ENCODE measurements at places on chromosomes 5 and 9.

- no peak for DNase-seq
Observed at GRCh38 chr5:114948363-114948762, 221.3 kb downstream of the TRIM36 start.

- no peak for DNase-seq
Observed at GRCh38 chr9:89426384-89426961, 71.4 kb downstream of the SEMA4D start.

- no peak for DNase-seq
Observed at GRCh38 chr9:28866951-28867350, 1293.7 kb upstream of the C9orf72 start.

DNA sequence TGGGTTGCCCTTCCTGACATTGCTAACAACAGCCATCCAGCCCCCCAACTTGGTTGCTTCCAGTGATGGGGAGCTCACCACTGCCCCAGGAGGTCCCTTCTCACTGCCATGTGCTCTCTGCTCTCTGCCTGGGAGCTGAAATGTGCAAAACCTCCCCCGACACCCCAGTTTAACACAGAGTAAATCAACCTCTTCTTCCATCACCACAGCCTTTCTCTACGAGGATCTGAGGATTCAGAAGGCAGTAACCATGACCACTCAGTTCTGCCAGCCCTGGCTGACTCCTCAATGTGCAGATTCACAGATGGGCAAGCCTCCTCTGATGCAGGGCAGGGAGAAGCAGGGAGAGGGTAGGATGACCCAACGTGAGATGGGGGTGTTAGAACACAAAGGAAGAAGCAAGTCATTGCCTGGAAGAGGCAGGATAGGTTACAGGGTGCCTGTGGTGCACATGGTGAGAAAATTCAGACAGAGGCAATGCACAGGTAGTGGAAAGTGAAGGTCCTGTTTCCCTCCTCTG is 185.0 kb downstream of the DAB2IP start:
- no peak for DNase-seq

DNA sequence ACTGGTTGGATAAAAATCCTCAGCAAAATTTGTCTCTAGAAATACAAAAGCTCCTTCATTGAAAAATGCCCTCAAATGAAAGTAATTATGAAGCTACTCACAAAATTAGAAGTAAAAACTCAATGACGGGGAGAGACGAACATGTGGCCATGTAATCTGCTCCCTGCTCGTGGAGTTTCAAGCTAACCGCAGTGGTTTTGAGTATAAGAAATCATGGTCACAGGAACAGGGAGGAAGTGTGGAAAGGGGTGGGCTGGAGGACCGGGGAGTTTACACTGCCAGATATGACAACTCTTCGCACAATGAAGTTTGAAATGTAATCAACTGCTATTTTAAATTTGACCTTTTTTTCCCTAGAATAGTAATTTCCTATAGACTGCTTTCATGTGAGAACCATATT is 765.4 kb upstream of the DMAC1 start:
- DNase-seq = no peak

DNA sequence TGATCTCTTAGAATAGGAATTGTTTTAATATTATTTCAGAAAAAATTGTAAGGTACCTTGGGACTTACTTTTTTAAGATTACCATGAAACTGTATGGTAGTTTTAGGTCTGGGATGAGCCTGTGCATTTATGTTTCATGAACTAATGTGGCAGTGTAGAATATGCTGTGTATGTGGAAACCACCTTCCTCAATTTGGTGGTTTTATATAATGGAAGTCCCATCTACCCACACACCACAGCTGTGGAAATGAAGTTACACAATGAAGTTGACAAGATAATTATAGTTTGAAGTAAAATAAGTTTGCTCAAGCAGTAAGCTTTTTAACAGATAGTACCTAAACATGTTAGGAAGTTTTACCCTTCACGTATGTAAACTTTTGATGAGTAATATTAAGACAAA is 24.4 kb downstream of the WDR36 start:
- no peak for DNase-seq

DNA sequence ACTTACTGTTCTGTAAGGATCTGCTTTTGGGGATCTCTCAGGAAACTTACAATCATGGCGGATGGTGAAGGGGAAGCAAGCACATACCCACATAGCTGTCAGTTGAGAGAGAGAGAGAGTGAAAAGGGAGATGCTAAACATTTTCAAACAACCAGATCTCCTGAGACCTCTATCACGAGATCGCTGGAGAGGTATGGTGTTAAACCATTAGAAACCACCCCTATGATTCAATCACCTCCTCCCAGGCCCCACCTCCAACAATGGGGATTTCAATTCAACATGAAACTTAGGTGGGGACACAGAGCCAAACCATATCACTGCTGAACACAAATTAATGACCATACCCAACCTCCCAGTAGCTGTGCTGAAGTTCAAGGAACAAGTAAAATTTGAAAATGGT is 48.2 kb upstream of the PRDM9 start:
- no peak for DNase-seq

DNA sequence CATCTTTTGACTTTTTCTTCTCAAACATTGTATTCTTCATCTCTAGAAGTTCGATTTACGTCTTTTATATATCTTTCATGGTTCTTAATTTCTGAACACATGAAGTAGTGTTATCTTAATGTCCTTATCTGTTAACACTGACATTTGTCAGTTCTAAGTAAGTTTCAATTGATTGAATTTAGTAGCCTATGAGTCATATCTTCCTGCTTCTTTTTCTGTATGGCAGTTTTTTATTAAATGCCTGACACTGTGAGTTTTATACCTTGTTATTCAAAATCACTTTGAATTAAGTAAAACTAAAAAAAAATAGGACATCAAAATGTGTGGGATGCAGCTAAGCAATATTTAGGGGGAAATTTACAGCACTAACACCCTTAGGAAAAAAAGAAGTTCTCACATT is 707.0 kb upstream of the ACO1 start:
- no peak for DNase-seq

DNA sequence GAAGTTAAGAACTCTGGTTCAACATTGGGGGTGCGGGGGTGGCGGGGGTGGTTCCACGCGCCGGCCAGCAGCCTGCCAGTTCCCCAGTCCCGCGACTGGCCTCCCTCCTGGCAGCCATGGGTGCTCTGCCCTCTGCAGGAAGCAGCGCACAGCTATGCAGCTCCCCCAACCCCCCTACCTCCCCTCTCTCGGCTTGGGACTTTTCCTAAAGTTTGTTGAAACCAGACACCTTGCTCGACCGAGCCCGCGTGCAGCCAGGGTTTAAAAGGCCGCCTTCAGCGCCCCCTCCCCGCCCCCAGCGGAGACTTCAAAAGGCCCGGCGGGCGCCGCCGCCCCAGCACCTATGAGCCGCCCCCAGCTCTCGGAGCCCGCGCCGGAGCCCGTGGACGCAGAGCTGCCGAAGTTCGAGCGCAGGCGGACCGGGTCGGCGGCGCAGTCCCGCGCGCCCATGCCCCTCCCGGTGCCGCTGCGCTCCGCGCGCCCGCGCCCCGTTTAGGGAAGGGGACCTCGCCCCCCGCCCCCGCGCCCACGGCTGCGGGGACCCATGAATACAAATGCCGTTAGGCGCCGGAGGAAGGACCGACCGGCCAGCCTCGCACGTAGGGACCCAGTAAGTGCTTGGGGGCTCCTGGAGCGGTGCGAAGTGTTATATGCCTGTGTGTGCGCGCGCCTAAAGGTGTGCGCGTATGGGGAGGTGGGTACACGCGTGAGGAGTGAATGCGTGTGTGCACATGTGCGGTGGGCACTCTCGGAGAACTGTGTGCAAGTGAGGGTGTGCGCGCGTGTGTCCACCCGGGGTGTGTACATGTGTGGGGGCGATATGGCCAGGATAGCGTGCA is 1.4 kb upstream of the COL27A1 start:
- no peak for DNase-seq

DNA sequence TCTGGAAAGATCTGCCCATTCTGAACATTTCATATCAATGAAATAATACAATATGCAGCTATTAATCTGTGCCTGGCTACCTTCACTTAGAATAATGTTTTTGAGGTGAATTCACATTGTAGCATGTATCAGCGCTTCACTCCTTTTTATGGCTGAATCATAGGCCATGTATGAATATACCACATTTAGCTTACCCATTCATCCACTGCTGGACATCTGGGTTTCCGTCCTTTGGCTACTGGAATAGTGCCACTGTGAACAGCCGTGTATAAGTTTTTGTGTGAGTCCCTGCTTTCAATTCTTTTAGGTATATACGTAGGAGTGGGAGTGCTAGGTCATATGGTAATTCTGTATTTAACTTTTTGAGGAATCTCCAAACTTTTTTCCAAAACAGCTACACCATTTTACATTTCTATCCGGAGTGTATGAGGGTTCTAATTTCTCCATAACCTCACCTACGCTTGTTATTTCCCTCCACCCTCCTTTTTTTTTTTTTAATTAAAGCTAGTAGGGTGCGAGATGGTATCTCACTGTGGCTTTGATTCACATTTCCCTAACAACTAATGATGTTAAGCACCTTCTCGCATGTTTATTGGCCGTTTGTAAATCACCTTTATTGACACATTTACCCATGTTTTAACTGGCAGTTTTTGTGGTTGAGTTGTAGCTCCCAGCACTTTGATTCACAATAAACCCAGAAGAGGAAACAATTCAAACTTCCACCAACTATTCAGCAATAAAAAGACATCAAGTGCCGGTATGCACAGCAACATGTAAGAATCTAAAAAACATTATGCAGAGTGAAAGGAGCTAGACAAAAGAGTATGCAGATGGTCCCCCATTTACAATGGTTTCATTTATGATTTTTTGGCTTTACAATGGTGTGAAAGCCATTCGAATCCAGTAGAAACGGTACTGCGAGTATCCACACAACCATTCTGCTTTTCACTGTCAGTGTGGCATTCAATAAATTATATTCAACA is 8.1 kb downstream of the SEMA4D start:
- no peak for DNase-seq
